Mammary epithelial cell (primary cell): ENCODE measurements at places on chromosomes 13 and 19.

GRCh38 chr19:44748426-44749254 lies at the start of gene BCL3:
BCL3 (plus strand) TSS chr19:44748708; CDS start chr19:44748791, 83 bp downstream.
- peak; percentile 77 for DNase-seq

DNA sequence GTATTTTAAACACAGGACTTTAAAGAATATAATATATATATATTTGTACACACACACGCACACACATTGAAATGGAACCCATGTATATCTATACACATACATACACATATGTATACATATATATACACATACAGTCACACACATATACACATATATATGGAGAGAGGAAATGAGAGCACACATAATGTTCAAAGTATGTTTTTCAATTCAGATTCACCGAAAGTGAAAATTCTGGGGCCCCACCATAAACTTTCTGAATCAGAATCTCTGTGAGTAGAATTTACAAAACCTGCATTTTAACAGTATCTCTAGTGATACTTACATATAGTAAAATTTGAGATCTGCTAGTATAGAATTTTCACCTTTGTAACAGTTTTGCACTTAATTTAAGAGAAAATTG lies 60.4 kb upstream of the OBI1 start:
- no peak for DNase-seq

DNA sequence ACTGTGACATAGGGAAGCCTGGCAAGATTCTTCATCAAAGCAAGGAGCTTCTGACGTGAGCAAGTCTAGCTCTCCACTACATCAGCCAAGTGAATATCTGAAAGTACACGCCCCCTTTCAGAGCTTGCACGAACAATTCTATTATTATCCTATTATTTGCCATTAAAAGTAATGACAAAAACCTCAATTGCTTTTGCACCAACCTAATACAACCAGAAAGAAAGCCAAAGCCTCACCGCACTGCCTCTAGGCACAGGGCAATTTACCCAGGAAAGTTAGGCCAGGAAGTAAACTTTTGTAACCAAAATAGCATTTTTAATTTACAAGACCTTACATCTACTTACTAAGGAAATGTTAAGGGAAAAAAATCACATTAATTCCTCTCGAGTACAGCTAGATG lies 41.2 kb downstream of the LATS2 start:
- DNase-seq: no peak

GRCh38 chr19:33509774-33510173 lies 11.8 kb downstream of the PEPD start:
- no peak for DNase-seq

- peak; percentile 32 for DNase-seq
These were observed 813 bp upstream of the DMPK start for GRCh38 chr19:45782820-45783785.

DNA sequence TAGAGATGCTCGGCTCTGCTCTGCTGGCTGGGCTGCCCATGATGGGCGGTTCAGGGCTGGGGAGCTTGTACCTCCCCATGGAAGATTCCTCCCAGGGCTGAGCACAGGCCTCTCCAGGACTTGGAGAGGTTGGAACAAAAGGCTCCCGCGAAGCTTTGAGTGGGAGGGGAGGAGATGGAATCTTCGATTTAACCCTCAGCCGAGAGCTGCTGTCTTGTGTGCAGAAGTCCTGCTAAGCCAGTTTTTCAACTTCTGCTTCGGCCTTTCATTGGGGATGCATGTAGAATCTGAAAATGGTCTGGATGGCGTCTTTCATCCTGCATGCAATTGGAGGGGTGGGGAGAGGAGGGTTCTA lies 163.3 kb downstream of the KDM4B start:
- DNase-seq: peak; percentile 11

- no peak for DNase-seq
These were observed 19.6 kb upstream of the C19orf33 start for GRCh38 chr19:38284422-38284821.

DNA sequence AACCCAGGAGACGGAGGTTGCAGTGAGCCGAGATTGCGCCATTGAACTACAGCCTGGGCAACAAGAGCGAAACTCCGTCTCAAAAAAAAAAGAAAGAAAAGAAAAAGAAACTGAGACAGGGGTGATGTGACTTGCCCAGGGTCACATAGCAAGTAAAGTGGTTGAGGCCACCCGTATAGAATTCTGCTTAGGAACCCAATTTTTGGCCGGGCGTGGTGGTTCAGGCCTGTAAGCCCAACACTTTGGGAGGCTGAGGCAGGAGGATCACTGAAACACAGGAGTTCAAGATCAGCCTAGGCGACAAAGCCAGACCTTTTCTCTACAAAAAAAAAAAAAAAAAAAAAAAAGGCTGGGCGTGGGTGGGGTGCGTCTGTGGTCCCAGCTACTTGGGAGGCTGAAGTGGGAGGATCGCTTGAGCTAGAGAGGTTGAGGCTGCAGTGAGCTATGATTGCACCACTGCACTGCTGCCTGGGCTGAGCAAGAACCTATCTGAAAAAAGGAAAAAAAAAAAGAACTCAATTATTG lies 1.3 kb downstream of the SNRPA start:
- no peak for DNase-seq

- no peak for DNase-seq
These were observed 4.5 kb upstream of the PRKD2 start for GRCh38 chr19:46721269-46722003.

- DNase-seq: no peak
These were observed 2.8 kb upstream of the ARL11 start for GRCh38 chr13:49625392-49626079.

DNA sequence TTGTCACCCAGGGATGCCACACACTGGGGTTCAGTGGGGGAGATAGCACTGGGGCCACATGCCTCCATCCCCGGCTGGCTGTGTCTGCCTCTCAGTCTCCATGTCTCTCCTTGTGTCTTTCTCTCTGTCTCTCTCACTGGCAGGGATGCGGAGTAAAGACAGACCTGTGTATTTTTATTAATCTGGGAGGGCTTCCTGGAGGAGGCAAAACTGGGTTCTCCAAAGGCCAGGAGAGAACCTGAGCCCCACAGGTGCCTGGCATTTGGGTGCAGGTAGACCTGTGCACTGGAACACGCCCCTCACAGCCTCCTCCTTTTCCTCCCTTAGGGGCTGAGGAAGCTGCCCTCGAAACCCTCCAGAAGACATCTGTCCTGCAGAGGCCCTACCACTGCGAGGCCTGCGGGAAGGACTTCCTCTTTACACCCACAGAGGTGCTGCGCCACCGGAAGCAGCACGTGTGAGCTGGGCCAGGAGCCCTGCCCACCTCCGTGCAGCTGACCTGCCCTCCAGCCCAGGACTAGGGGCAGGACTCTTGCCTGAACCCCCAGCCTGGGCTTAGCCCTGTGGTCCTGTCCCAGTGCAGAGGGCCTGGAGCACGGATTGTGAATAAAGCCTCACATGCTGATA lies 32.7 kb downstream of the DHX34 start:
- no peak for DNase-seq

DNA sequence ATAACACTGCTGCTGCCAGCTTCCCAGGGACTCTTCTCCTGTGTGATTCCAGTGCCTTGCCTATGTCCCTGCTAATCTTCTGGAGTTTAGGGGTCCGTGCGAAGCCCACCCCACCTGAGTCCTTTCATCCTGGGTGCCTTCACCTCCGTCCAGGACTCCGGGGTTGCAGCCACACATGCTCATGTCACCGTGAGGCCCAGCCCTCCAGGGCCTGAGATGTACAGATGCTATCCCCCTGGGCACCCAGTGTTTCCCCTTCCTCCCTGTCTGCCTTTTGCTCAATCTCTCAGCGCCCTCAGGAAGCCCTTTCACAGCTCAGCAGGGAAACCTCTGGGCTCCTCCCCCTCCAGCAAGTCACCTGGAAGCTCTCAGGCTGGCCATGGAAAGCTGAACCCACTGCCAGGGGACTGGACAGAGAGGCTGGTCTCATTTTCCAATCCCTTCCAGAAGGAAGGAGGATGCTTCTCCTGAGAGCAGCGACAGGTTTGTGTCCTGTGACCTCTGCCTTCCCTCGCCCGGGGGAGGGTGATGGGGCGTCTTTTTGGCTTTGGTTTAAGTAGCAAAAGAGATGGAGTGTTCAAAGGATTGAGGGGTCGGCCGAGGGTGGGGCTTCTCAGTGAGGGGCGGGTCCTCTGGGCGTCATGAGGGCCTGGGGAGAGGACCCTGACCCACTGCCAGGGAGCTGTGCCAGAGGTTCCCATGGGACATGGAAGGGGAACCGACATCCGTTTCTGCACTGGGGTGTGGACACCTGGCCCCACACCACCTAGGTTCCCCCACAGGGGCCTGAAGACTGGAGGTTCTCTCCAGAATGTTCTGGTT lies 30.8 kb upstream of the TFDP1 start:
- DNase-seq: no peak

DNA sequence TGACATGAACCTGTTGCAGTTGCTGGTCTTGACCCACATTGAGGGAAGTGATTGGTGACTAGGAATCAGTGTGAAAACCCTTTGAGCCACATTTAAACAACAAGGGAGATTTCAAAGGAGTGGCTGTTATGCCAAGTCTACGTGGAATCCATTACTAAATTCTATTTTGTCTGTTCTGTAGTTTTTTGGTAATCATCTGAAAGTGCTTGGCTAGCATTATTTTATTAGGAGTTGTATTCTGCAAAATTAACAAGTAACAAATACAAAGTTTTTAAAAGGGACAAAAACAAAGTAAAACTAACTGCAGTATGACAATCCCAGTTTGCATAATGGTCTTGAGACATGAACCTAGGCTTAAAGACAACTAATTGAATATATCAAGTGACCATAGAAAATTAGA lies 14.0 kb upstream of the ZNF780A start:
- no peak for DNase-seq

- no peak for DNase-seq
These were observed 948.4 kb downstream of the UQCRFS1 start for GRCh38 chr19:28264556-28264955.

GRCh38 chr13:30466358-30466714 lies 600 bp upstream of the HMGB1 start:
- DNase-seq: no peak

- DNase-seq: peak; percentile 46
These were observed at the start of gene PDX1 for GRCh38 chr13:27919934-27920676. PDX1 (plus strand) TSS chr13:27920000; CDS start chr13:27920139, 139 bp downstream.

DNA sequence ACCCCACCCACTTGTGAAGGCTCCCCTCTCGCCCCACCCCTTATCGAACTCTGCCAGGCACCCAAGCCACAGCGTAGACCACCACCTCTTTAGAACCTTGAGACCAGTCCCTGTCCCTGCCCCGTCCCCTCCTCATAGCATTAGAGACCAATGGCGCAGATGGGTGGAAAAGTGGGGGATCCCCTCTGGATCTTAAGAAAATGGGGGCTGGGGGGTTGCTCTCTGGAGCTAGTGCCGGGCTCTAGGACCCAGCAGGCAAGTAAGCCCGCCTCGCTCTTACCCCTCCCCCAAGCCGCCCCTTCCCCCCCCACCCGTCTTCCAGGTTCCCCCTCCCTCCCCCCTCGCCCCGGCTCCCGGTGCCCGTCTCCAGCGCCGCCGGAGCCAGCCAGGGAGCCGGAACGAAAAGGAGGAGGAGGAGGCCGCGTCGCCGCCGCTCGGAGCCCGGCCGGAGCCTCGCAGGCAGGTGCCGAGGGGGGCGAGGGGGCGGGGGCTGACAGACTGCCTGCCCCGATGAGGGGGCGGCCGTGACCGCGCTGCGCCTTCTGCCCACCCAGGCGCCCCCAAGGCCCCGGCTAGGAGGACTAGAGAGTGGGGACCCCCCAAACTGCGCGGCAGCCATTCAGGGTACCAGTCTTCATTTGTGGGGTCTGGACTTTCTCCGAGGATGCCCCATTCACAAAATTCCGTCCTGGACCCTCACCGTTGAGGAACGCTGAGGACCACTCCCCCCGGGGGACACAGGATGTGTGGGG lies at the start of gene SPRED3:
SPRED3 (plus strand) TSS at position 349 of the 752 bp plus-strand sequence. CDS start 1,606 bp downstream, outside the sequence.
- DNase-seq: no peak

DNA sequence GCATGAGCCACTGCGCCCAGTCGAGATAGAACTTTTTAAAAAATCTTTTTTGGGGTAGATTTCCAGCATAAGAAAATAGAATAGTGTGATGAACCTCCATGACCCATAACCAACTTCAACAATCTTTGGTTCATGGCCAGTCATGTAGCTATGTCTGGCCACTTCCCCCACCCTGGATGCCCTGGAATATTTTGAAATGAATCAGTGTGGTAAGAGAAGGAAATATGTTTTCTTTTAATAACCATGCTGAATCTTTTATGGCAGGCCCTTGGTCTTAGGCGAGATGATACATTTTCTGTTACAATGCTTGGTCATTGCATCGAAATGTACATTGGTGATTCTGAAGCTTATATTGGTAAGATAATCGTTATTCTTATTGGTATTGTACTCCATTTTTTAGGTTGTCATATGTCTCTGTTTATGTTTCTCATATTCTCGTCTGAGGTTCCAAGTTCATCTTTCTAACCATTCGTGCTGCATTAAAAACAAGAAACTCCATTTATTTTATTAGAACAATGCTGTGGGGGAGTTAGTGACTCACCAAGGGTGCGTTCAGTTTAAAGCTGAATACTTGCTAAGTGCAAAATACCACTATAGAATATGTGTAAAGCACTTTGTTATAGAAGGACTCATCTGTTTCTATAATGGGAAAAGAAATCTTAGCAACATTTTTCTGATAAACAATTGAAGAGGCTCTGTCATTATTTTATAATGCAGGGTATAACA lies 16.4 kb upstream of the UPF3A start:
- DNase-seq: peak; percentile 24

GRCh38 chr13:111373486-111373885 lies 53.0 kb downstream of the TEX29 start:
- DNase-seq: no peak

DNA sequence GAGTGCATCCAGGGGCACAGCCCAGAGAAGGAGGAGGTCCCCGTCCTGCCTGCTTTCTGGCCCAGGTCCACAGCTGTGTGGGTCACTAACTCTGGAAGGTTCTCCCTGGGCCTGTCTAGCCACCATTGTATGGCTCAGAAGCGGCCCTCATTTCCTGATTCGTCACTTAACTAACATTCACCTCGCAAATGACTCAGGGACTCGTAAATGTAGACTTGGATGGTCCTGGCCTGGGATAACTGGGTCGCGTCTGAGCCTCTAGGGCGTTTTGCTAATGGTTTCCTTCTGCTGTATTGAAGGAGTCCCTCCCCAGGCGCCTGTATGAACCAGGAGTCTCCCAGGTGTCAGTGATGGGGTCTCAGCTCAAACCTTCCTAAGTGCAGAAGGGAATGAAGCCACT lies 162.8 kb downstream of the ZNF536 start:
- DNase-seq: no peak

DNA sequence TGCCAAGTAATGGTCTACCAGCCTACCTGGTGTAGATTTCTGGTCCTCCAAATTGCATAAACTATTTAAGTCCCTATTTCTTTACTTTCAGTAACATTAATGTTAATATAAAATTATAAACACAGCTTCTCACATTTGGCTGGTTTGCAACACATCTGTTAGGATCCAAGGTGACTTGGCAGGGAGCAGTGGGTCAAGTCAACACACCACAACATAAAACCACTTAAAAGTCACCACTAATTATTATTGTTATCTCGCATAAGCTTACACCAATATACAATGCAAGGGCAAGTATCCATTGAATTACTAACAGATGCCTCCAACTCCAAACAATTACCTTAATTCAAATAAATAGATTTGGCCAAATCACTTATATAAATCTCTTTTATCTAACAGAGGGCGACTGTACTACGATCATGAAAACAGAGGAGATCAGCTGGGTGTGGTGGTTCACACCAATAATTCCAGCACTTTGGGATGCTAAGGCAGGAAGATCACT lies 74.7 kb downstream of the FGF14 start:
- DNase-seq: no peak

GRCh38 chr13:36965767-36966166 lies 33.4 kb downstream of the ALG5 start:
- peak; percentile 88 for DNase-seq
